ENCODE measurements at places on chromosomes 4 and X.

GRCh38 chrX:69119122-69119521, 46.1 kb downstream of the PJA1 start:
- no peak for DNase-seq

DNA sequence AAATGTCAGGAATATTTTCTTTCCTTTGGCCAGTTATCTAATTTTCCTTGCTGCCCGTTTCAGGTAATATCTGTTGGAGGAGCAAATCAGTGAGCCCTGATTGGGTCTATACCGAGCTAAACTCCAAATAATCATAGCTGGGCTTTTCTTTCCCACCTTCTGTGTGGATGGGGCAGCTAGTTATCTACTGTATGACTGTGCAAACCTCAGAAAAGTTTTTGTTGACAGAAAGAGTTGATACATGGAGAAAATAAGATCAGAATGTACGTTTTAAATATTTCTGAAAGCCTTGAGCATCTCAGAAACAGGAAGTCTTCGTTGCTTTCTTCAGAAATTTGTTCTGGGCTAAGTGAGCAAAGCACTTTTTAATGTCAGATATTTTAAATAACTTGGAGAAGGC, 6.2 kb upstream of the CXCL5 start:
- no peak for DNase-seq

GRCh38 chr4:11615601-11616000, 186.9 kb upstream of the HS3ST1 start:
- DNase-seq, result no peak

DNA sequence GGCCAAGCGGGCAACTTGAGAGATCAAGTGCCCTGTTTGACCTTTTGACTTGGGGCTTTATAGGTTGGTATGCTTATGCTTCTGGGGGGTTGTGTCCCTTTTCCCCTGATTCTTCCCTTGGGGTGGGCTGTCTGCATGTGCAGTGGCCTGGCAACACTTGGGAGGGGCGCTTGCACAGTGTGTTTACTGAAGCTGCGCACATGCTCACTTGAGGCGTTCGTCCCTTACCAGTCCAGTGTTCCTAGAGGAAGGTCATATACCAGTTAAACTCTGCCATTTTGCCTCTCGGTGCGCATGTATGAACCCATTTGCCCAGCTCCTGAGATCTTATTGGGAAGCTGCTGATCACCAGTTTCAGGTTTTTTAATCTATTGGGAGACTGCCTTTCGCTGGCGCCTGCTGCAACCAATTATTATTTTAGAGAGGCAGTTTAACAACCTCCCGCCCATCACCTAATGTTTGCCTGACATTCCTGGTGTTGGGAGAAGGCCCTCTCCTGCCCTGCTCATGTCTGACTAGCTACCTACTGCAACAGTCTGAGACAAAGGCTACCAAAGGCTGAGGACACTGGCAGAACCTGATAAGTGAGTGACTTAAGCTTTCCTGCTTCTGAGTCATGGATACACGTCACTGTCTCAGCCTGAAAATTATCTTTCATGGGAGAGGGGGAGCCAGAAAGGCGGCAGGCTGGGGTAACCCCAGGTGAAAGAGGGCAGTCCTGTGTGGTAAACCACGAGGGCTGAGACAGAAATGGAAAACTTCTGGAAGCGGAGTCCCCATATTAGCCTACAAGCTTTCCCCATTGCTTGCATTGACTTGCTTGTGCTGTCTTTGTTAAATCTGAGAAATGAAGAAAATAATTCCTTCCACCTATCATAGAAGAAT, 97.6 kb downstream of the CPE start:
- DNase-seq, result no peak

DNA sequence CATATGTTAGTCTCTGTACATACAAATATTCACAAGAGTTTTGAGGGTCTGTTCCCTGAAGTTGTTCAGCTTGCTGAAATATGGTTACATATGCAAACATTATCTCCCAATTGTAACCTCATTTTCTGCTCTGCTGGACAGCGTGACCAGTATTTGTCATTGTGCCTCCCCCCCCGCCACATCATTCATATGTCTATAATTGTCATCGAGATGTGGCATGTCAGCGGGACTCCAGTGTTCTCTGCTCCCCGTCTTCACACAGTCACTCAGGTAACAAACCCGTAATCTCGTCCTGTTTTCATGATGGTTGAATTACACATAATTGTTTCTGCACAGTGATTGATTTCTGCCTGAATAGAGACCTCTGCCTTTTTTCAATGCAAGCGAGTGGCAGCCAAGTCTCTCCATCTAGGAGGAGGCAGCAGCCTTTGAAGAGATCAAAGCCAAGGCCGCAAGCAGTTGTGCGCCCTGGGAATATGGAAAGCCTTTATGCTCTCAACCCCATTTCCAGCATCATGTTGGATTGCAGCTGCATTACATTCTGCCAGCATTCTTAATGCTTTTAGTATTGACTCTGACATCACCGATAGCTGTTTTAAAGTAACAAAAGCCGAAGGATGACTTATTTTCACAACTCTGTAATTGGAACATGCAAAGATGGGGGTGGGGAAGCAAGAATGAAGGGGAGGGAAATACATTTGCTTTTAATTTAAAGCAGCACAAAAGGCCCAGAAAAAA, 27.4 kb downstream of the LEF1 start:
- DNase-seq, result no peak

- DNase-seq, result no peak
Observed at GRCh38 chr4:172055046-172055445, 241.8 kb downstream of the GALNTL6 start.

DNA sequence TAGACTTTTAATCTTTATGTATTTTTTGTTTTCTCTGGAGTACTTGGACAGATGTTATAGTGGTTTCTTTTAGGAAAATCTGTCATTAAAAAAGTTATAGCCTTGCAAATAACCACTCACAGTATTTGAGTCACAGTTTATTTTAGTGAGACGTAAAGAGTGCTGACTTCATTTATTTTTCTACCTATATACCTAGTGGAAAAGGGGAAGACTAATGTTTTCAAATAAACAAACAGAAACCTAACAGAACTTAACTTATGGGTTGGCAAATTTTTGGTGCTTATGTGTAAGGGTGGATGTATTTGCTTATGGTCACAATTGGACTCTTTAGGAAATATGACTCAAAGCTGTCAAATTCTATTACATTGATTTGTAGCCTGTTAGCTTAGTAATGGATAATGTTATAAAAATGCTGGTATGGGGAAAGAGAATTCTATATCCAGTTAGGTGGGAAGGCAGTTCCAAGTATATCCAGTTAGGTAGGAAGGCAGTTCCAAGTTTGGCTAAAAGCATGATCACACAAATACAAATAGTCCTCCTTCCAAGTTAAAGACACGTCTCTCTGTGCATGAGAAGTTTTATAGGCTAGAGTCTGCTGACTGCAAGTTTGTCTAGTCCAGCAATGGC, 61.9 kb downstream of the SLC9A6 start:
- DNase-seq, result no peak

DNA sequence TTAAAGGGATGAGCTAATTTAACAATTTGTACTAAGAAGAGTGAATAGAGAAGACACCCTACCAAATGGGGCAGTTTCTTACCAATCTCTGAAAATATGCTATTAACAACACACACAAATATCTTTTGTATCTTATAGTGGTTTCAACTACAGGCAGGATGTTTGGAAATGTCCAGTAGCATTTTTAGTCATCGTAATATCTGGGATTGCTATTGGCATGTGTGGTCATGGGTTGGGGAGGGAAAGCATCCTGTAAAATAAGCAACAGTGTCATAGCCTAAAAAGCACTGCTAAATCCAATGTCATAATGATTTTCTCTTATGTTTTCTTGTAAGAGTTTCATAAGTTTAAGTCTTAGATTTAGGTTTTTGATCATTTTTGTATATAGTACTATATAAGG, 29.3 kb upstream of the ABCG2 start:
- DNase-seq, result no peak

- no peak for DNase-seq
Observed at GRCh38 chr4:24517676-24518075, 66.7 kb downstream of the DHX15 start.

DNA sequence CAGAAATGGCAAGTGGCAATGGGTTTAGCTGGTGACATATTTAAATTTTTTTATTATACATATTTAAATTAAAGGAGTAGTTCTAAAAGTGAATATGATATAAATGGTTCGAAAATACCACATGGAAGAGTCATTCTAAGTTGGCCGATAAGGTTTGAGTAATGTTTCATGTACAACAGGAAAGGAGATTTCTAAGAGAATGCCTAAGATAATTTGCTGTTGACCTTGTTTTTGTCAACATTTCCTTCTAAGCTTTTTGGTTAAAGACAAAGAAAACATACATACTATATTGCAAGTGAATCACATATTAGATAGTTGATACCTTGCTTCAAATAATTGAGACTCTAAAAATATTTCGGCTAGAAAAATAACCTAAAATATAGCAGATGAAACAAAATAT, 526.6 kb upstream of the SLIT2 start:
- no peak for DNase-seq

- no peak for DNase-seq
Observed at GRCh38 chrX:79036157-79036880, 91.1 kb downstream of the P2RY10 start.

DNA sequence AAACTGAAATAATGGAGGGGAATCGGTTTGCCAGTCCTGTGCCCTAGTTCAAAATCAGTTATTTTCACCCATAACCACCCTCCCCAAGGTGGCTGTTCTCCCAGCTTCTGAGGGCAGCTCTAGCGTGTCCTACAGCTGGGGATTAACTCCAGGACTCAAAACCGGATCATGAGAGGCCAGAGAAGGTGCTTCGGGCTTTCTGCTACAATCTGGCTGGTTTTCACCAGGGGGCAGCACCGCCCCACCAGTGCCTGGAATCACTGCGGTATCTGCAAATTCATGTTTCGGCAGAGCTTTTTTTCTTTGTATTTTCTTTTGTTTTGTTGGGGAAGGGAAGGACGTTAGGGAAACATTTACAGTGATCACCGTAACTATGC, 28.4 kb downstream of the PDHA1 start:
- peak; percentile 33 for DNase-seq

- DNase-seq, result no peak
Observed at GRCh38 chrX:126770179-126770578, 49.4 kb upstream of the PRR32 start.

DNA sequence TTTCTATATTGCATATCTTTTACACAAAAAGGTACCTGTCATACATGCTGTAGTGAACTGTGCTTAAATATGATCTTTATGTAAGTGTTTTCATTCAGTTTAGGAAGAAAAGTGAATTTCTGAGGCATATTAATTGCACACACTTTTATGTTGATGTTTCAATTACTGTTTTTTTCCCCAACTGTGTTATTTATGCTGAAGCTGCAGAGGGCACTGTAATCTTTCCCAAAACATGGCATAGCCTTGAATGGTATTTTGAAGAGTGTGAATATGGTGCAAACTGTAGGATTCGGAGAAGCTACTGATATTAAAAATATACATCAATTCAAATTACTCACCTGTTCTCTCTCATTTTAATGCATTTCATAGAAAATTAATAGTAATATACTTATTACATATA, 6.0 kb upstream of the CENPE start:
- no peak for DNase-seq

DNA sequence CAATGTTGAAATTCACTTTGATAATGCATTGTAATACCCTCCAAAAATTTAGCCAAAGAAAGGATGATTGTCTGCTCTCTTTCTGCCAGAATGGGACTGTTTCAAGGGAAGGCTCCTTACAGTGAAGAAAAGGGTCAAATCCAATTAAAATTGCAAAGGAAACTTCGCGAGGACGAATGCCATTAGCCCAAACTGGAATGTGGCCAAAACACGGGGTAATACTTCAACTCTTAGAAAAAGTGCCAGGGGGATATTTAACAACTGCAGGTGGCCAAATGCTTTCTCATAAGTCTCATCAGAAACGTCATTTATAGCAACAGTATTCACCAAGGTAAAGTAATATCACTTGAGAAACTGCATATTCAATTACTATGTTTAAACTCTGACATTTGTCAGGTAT, 29.0 kb downstream of the NKX3-2 start:
- no peak for DNase-seq

DNA sequence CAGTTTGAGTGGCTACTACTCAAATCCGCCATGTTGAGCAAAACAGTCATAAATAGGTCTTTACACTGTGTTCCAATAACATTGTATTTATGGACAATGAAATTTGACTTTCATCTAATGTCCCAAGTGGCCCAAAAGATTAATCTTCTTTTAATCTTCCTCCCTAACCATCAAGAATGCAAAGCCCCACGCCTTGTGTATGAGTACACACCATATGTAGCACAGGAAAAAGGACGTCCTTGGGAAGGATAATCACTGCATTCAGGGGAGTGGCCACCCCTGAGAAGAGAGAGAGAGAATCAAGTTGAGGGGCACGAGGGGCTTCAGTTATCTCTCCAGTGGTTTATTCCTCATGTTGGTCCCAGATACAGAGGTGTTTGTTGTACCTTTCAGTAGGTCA, 33.1 kb downstream of the RBM47 start:
- no peak for DNase-seq

DNA sequence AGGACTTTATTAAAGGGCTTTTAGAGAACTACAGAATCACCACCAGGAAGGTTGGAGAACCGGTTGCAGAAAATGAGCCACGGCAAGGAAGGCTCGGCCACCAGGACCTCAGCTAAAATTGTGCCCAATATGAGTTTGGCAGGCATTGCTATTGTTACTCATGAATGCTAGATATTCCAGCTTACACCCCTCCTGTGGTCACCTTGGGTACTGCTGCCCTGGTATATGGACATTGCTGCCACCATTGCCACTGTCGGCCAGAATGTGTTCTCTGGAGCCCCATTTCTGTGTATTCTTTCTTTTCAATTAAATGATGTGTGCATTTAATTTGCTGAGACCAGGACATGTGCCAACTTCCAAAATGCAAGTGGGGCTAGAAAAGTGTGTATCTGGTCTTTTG, 626.7 kb upstream of the BOD1L1 start:
- DNase-seq, result no peak

DNA sequence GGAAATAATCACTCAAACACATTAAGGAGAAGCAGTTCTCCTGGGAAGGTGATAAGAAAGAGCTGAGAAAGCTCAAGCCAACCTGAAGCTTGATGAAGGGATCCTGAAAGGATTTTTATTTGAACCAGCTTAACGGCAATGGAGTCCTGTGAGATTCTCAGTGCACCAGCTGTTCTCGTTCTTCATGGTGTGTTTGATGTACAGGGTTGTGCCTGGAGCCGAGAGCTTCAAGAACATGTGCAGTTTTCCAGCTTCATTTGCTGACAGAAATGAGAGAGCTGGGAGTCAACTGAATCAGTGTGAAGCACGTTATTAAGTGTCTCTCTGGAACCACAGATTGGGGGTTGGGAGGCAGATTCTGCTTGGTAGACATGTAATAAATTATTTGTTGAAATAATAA, 115.7 kb downstream of the ANKRD50 start:
- no peak for DNase-seq

DNA sequence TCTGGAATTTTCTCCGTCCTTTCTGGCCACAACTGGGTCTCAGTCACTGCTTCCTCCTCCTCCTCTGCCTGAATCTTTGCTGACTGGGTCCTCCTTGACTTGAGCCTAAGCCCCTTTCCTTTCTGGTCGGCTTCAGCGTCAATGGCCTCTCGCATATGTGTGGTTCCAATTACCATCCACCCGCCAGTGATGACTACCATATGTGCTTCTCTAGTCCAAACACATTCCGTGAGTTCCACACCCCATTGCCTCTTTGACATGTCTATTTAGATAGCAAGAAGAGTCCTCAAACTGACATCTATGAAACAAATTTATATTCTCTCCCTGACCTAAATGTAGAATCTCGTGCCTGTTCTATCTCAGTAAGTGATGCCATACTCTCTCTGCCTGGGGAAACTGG, 19.8 kb downstream of the MXRA5 start:
- DNase-seq, result no peak

- no peak for DNase-seq
Observed at GRCh38 chrX:11525685-11526084, 140.0 kb downstream of the ARHGAP6 start.

Measured in anterior cingulate cortex (tissue), 58 donors.